Neural progenitor cell (in vitro differentiated cells): ENCODE measurements at places on chromosomes 1 and 21.

DNA sequence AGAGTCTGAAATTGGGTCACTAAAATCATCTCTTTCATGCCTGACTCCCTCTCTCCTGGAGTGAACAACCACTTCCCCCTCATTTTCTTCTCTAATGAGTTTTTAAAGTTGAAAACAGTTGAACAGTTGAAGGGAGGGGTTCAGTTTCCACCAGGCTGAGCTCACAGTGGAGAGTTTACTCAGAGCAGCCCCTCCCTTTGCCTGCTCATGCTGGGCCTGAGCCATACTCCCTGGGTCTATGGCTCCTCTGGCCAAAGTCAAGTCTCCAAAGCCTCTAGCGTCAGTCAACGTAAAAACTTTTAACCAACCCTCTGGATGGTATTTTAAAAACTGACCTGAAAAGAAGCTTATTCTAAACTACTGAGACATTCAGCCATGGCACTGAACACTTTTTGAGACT, 100.8 kb upstream of the RNPC3 start:
- no peak for DNase-seq

- DNase-seq: no peak
Measured at GRCh38 chr1:202170726-202171125, 10.3 kb upstream of the PTPN7 start.

- DNase-seq: no peak
Measured at GRCh38 chr1:17513131-17513530, 26.4 kb upstream of the ARHGEF10L start.

DNA sequence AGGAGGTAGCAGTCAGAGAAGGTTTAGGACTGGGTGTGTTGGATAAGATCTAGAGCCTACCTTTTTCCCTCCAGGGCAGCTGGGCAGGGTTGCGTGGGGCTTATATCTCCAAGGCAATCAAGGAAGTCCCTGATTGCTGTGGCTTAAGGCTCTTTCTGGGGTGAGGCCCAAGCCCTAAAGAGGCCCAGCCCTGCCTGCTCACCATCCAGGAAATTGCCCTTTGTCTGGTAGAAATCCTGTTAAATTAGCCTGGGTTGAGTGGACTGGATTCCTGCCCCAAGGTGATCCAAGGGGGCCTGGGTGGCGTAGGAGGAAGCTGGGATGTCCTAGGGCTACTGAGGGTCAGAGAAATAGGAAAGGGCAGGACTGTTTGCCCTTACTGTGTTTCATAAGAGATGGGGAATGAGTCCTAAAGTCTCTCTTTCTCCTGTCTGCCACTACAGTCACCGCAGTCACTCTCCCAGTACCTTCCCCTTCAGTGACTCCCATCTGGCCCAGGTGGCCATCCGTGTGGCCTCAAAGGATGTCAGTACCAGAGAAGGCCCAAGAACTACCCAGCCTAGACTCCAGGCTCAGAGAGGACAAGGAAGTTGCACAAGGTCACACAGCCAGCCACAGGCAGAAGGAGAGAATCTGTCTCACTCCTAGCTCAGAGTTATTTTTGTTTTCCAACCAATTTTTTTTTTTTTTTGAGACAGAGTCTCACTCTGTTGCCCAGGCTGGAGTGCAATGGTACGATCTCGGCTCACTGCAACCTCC, 25.8 kb downstream of the MFSD2A start:
- no peak for DNase-seq

DNA sequence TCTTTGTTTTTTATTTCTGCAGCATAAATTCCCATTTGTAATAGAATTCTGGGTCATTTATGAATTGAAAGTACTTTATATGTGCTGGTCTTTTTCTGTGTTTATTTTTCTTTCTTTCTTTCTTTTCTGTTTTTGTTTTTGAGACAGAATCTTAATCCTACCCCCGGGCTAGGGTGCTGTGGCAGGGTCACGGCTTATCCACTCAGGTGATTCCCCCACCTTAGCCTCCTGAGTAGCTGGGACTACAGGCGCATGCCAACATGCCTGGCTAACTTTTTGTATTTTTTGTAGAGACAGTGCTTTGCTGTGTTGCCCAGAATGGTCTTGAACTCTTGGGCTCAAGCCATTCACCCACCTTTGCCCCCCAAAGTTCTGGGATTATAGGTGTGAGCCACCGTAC, 18.7 kb downstream of the RAP1A start:
- DNase-seq: no peak
